ENCODE measurements at places on chromosomes 3 and 15.

DNA sequence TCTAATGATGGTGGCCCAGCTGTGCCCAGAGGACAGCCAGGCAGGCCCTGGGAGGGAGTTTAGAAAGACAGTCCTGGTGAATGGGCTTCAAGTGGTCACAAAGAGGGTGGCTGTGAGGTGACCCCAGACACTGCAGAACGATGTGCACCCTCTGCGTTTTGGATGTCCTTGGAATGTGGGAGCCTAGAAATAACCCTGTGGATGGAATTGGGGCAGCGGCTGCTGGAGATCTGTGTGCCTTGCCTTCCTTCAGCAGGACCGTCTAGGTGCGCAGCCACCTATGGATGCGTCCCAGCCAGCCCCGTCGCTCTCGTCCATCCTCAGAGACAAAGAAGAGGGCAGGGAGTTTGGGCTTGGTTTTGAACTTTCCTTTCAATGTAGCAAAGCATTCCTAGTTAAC, 46.5 kb downstream of the KLHL25 start:
- no peak for DNase-seq

DNA sequence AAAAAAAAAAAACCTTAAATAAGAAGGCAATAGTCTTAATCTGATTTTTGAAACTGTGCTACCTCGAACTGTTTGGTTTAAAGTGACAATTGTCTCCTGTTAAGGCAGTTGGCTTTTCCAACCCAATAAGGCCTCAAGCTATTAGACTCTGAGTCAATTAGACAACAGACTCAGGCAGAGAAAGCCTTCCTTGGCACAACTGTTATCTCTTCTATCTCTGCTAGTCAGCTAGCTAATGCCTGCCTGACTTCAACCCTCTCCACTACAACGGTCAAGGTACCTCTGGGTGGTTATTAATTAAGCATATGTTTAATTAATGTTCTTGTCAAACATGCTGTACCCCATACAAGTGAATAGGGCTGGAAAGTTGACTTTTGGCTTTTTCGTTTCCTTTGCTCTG, 110.2 kb upstream of the NLGN1 start:
- DNase-seq: no peak

DNA sequence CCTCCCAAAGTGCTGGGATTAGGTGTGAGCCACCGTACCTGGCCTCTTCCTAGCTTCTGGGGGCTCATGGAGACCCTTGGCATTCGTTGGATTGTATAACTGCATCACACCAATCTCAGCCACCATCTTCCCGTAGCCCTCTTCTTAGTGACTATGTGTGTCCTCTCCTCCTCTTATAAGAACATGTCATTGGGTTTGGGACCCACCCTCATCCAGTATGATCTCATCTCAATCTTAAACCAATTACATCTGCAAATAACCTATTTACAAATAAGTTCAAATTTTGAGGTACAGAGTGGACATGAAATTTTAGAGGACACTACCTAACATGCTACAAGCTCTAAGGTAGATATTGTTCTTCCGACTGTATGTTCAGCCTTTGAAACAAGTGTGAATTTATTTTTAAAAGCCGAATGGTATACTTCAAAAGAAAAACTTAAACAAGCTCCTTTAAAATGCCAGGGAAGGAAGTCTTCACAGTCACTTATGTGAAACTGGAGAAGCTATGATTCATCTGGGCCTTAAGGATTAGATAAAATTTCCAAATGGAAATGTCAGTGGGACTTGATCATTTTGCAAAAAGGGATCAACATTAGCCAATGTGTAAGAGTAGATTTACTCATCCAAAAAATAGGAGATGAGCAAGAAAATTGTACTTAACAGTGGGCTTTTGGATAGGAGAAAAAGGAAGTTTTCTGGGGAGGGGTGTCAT, 225.7 kb downstream of the MEX3B start:
- no peak for DNase-seq

GRCh38 chr3:186318135-186318534, 43.9 kb downstream of the DGKG start:
- no peak for DNase-seq

DNA sequence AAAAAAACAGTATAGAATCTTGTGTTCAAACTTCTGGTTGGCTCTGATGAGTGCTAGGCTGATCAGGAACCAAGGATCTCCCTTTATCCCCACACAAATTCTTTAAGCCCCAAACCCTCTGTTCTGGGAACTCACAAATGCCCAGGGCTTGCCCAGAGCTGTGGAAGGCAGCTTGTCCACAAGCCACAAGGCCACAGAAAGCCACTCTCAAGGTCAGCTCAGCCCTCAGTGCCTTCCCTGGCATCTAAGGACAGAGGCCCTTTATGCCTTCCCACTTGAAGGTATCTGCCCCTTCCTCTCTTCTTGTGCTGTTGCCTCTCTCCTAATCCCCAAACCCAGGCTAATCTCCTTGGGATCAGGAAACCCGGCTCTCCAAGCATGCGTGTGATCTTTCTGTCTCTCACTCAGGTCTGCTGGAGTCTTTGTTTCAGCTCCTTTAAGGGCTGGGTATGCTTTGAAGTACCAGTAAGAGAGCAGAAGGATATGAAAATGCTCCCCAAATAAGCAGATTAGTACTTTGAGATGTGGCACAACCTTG, 145.0 kb upstream of the TRIM42 start:
- DNase-seq: no peak

Measured in RKO (cell line).